ENCODE measurements at places on chromosomes 5 and 9.

- no peak for DNase-seq
Measured at GRCh38 chr9:115008536-115009270, 78.3 kb upstream of the TNFSF8 start.

DNA sequence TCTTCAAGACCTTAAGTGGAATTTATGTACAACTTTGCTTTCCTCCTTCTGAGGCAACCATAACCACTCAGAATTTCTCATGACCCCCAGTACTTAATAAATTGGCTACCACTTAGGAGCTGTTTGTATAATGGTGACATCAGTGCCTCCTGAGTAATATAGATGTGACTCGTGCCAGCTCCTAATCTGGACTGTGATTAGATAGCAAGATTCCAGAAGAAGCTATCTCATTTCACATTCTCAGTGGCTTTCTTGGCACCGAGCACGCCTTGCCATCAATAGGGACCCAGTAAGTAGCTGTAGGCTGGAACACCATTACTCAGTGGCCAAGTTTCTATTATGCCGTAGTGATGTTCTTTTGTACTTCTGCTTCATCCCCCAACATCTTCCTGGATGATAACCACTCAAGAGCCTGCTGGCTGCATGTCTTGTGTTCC lies 228.8 kb downstream of the CD180 start:
- no peak for DNase-seq

DNA sequence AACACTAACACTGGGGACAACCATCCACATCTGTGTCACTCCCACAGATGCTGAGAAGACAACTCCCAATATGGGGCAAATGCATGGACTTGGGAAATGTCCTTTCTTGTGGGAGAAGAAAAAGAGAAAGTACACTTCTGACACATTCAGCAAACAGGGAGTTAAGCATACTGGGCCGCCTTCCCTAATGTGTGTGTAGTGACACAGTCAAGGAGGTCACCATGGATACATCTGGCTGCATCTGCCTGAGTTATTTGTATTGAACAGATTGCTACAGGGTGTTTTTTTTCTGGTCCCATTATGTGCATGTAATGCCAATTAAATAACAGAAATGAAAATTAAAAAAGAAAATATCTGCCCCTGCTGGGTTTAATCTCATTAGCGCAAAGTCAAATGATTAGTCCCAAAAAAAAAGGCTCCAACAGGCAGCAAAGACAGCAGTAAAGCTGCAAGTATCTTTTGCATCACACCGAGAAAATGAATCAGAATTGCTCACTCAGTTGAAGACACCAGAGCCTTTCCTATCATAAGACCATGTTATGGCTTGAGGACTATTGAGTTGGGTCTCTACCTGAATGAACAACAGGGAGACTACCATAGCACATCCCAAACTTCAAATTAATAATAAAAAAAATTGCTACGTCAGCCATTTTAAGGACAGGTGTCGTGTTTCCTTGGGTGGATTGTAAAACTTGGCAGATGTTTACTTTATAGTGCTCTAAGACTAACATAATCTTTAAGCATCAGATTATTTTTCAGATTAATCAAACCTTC lies 395.9 kb downstream of the DTWD2 start:
- no peak for DNase-seq

GRCh38 chr9:426264-426663 lies 211.6 kb downstream of the DOCK8 start:
- no peak for DNase-seq

- no peak for DNase-seq
Measured at GRCh38 chr5:55218967-55219366, 8.1 kb downstream of the MCIDAS start.

Data from NCI-H446 (cell line).